Central memory CD4-positive, alpha-beta T cell (primary cell): ENCODE measurements at places on chromosomes 2 and 18.

DNA sequence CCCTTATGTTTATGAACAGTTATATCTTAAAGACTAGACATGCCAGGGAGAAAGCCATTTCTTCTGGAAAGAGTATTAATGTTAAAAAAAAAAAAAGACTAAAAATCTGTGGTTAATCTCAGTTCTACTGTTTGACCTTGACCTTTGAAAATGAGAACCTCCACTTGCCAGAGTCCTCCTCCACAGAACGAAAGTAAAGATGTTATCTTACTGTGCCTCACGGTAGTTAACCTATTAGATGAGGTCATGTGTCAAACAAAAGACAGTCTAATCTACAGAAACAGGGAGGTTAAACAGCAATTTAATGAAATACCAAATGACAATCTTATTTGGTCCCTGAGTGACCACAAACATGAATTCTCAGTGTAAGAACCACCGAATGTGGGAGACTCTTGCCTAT, 51.2 kb downstream of the SLC14A2 start:
- peak; percentile 47 for DNase-seq

DNA sequence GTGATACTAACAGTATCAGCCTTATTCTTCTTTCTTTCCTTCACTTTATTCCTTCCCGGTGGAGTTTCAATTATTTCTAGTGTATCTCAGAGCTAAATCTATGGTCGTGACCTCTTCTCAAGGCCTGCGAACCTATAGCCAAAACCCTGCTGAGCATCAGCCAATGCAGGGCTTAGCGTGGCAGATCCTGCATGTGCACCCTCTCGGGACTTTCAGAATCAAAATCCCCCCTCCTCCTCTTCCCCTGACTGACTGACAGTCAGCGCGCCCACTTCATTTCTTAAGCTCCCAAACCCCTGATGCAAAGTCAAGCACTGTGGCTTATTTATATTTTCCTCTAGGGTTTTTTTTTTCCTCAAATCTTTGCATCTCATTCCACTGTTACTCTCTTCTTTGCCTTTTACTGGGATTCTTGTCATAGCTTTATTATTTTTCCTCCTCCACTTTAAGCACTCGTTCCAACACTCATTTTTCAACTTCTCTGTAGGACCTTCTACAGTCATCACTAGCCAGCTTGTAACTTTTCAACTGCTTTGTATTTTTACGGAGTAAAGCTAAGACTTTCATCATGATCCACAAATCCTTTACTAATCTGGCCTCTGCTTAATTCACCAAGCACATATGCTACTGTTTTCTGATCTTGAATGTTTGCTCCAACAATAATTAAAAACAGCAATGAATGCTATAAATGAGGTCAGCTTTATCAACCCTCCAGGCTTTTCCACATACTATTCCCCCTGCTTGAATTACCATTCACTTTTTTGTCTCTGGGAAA, 896.5 kb upstream of the PIK3C3 start:
- no peak for DNase-seq

GRCh38 chr2:232361646-232362045, 16.9 kb upstream of the ALPP start:
- DNase-seq: no peak

GRCh38 chr18:79580498-79581171, 99.0 kb upstream of the CTDP1 start:
- no peak for DNase-seq

DNA sequence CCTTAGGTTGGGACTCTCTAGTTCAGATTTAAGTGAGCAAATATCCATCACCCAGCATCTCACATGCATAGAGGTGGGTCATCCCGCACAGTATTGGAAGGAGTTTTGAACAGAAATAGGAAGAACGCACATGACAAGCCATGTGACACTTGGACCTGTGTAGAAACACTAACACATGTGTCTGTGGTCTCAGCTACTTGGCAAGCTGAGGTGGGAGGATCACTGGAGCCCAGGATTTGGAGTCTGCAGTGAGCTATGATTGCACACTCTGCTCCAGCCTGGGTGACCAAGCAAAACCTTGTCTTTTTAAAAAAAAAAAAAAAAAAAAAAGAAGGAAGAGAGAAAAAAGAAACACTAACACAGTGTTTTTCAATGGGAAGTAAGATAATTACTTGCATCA, 5.4 kb upstream of the MTCL1 start:
- DNase-seq: no peak

GRCh38 chr2:75646090-75646582, 447 bp upstream of the MRPL19 start:
- DNase-seq: no peak

- no peak for DNase-seq
Measured at GRCh38 chr18:24930971-24931370, 421.0 kb downstream of the ZNF521 start.

DNA sequence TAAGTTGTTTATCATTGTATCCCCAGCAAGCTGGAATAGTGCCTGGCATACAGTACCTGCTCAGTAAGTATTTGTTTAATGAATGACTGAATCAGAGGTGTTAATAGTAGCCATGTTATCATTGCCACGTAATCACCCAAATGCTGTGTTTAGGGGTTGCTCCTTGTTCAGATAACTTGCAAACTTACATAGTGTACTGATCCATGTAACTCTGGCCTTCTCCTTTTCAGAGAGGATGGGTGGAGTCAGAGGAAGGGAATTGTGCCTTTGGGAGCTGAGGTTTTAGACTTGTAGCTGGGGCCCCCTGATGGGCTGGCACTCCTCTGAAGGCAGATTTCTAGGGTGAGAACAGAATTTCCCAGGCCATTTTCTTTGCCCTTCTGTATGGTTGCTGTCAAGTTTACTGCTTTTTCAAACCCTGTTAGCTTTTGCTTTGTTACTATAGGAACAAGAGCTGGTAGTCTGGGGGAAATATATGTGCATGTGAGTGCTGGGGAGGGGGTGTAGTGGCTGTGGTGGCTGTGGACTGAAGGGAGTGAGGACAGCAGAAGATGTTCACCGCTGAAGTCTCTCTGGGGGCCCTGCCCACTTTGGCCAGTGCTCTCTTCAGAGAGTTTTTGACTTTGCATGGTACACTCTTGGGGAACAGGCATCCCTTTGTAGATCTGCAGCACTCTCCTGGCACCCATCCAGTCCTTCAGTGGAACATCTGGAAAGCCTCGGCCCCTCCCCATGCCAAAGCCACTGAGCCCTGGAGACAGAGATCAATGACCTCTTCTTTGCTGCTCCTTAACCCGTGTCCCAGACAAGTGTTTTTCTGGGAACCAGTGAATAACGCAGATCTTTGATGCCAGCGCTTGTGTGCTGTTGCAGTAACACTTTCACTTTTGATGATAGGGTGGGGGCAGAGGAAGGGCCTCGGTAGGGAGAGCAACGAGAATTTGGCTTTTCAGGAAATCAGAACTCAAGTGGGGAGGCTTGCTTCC, 209.0 kb downstream of the PRKCE start:
- peak; percentile 2 for DNase-seq

GRCh38 chr2:155442755-155443372, 744.4 kb downstream of the KCNJ3 start:
- no peak for DNase-seq

- DNase-seq: peak; percentile 21
Measured at GRCh38 chr2:25606892-25607291, 66.5 kb downstream of the DTNB start.

DNA sequence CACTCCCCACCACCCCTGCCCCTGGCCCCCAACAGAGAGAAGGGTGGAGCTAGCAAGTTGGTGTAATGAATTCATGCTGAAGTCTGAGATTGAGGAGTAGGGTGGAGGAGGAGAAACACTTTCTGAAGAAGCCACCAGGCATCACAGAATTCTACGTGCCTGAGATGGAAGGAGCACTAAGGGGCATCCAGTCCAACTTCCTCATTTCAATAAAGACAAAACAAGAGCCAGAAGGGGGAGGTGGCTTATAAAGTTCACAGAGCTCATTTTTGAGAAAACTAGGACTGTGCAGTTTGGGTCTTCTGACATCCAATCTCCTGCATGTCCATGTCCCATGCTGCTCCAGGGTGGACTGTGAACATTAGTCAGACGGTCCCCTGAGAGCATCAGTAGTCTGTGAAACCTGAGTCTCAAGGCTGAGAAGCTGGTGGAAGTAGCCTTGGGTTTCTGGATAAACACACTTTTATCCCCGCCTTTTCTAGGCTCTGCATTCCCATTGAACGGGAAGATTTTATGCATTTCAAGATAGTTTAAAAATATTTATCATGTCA, 77.7 kb downstream of the TRIM43 start:
- DNase-seq: no peak

- DNase-seq: no peak
Measured at GRCh38 chr18:45920367-45920766, 46.8 kb downstream of the EPG5 start.

DNA sequence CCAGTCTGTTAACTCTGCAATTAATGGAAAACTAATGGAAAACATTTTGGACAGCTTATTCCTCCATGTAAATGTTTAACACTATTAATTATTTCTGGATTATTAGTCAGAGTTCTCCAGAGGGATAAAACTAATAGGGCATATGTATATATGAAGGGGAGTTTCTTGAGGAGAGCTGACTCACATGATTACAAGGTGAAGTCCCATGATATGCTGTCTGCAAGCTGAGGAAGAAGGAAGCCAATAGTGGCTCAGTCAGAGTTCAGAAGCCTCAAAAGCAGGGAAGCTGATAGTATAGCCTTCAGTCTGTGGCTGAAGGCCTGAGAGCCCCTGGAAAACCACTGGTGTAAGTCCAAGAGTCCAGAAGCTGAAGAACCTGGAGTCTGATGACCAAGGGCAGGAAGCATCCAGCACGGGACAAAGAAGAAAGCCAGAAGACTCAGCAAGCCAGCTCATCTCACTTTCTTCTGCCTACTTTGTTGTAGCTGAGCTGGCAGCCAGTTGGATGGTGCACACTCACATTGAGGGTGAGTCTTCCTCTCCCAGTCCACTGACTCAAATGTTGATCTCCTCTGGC, 136.0 kb downstream of the PTH2R start:
- DNase-seq: no peak

- no peak for DNase-seq
Measured at GRCh38 chr2:25053041-25053440, 11.2 kb downstream of the EFR3B start.

- DNase-seq: no peak
Measured at GRCh38 chr2:108803045-108803736, 16.6 kb downstream of the CCDC138 start.

DNA sequence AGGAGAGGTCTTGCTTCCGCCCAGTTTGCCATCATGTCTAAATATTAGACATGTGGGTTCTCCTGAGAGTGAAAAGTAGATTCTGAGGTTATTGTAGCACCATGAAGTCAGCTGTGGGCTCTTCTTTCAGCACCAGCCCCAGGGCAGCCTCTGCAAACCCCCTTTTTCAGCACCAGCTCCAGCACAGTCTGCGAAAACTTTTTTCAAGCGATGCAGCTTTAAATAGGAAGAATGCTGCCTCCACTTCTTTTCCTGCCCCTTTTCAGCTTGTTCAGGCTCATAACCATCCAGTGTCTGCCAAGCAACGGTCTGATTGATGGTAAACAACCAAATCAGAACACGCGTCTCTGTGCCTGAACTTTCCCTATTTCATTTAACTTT, at the start of gene COL5A2:
TSS of gene COL5A2 (minus strand) at position 192 of the 381 bp plus-strand sequence. CDS start at position 35, 157 bp downstream.
- no peak for DNase-seq

- no peak for DNase-seq
Measured at GRCh38 chr2:200278694-200279316, 27.7 kb upstream of the SPATS2L start.

DNA sequence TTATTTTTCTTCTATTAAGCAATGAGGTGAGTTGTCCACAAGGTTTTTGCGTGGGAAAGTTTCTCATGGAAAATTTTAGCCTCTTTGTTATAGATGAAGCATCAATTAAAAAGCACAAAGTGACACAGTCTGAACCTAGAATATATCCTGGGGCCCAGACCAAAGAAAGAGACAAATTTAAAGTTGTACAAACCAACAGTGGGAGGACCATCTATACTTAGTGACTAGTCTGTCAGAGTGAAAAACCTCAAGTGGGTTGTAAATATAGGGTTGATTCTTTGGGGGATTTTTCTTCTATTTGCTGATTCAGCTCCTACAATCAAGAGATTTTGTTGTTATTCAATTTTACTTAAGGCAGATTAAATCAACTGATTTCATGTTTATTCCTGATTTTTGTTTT, 256.2 kb downstream of the SATB2 start:
- DNase-seq: no peak

DNA sequence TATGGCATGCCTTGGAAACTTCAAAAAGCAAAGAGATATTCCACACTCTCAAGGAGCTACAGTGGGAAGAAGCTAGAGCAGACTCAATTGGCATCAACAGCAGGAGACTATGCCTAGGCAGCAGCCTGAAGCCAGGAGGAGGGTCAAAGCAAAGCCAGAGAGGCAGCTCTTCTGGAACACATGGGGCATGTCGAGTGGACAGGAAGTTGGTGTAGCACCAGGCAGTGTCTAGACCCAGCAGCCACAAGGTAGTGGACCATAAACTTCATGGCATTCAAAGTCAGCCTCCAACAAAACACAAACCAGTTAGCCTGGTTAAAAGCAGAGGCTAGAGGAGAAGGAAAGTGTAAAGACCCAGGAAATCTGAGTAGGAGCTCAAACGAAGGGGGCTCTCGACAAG, 311.2 kb upstream of the PKDCC start:
- DNase-seq: no peak

GRCh38 chr18:74507097-74507881, 11.1 kb downstream of the CNDP2 start:
- no peak for DNase-seq

- DNase-seq: no peak
Measured at GRCh38 chr18:57649556-57650500, 28.2 kb upstream of the NARS1 start.

DNA sequence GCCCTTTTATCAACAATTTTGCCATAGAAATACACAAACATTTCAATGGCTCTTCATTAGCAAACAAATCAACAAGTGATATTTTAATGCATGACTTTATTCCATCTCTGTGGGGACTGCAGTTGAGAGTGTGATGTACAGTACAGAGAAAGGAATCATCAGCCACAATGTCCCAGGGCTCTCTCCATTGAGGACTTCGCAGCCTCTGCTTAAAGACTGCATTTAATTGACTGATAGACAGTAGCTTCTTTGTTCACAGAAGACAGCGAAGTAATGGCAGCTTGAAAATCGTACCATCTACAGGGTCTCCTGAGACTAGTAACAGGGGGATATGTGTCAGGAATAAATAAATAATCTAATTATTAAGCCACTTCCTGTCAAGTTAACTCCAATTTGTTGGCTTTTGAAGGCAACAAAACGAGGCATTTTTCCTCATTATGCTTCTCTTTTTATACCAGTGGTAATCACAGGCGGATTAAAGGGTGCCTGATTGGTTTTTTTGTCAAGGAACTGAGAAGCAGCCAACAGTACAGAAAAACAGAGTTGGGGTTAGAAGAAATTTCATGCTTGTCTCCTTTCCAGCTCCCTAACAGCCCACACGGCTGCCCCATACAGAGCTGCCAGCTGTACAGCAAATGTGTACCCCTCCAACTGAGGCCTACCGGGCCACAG, 164.3 kb downstream of the ZNF521 start:
- DNase-seq: no peak

- DNase-seq: no peak
Measured at GRCh38 chr2:88638123-88638650, 10.9 kb upstream of the EIF2AK3 start.

- no peak for DNase-seq
Measured at GRCh38 chr18:79485788-79486355, 90.1 kb downstream of the NFATC1 start.
